H9 (cell line): ENCODE measurements at places on chromosomes 4 and X. TPM values are rescaled to one million over a fixed set of nuclear protein-coding genes. Genes with fewer than 3 reads are reported as not detected.

Gene GUCY1A1
- total RNA-seq, result not detected in 2 replicates

Gene FGF16
- total RNA-seq, result 2.8 and 3.8 TPM in 2 replicates

Gene ARFIP1
- 29.3 and 30.8 TPM in 2 replicates for total RNA-seq

Gene NEUROG2
- total RNA-seq, result not detected in 2 replicates

Gene KIT
- 6.7 and 6.9 TPM in 2 replicates for total RNA-seq

Gene F8A2
- total RNA-seq, result not detected in 2 replicates

Gene CT45A9
- not detected in 2 replicates for total RNA-seq

Gene AVPR2
- not detected in 2 replicates for total RNA-seq

Gene PLS3
- 315 TPM in 2 replicates for total RNA-seq

Gene CFAP299
- not detected in 2 replicates for total RNA-seq

Gene SHOX
- total RNA-seq, result 0.18 and 0.24 TPM in 2 replicates

Gene AGTR2
- not detected in 2 replicates for total RNA-seq

Gene PPP1R2C
- total RNA-seq, result not detected in 2 replicates

Gene PRDM8
- total RNA-seq, result not detected in 2 replicates

Gene GPM6B
- 73.9 and 79.8 TPM in 2 replicates for total RNA-seq

Gene STPG2
- total RNA-seq, result 0.11 and 0.20 TPM in 2 replicates

Gene NUDT11
- 23.6 and 25.7 TPM in 2 replicates for total RNA-seq

Gene SGMS2
- total RNA-seq, result 9.7 TPM in 2 replicates

Gene GPC3
- total RNA-seq, result 106 and 108 TPM in 2 replicates

Gene HPGDS
- not detected in 2 replicates for total RNA-seq

Gene SMPX
- not detected in 2 replicates for total RNA-seq

Gene PNMA6A
- total RNA-seq, result 7.7 and 8.0 TPM in 2 replicates

Gene CXCL6
- total RNA-seq, result 0.85 and 1.3 TPM in 2 replicates

Gene ARHGAP6
- total RNA-seq, result 0.07 and 0.15 TPM in 2 replicates
